OCI-LY7 (cell line): ENCODE measurements at places on chromosomes 11 and 22.

- no peak for DNase-seq
Observed at GRCh38 chr11:116742104-116742503, 30.7 kb downstream of the BUD13 start.

GRCh38 chr11:34006876-34007275, 44.7 kb upstream of the CAPRIN1 start:
- DNase-seq, result no peak

DNA sequence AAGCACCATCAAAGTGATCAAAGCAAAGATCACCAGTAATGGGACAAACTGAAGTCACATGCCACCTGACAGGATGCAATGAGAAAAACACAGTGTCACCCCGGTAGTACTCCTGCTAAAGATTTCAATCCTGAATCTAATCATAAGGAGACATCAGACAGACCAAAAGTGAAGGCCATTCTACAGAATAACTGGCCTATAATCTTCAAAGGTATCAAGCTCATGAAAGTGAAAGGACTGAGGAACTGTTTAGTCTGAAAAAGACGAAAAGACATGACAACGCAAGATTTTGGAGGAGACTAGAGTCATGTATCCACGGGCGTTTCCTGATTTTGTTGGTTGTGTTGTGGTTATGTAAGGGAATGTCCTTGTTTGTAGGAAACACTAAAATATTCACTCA, 42.4 kb upstream of the TSKU start:
- no peak for DNase-seq

- DNase-seq, result no peak
Observed at GRCh38 chr11:111918390-111919256, at the start of gene C11orf52. C11orf52 (plus strand) TSS chr11:111918913; CDS start chr11:111918973, 60 bp downstream.

GRCh38 chr11:74714904-74715303, 16.3 kb downstream of the CHRDL2 start:
- DNase-seq, result no peak

- DNase-seq, result no peak
Observed at GRCh38 chr11:65649656-65650546, 12.0 kb downstream of the SIPA1 start.

- no peak for DNase-seq
Observed at GRCh38 chr11:121132211-121132976, 31.4 kb downstream of the TECTA start.

- no peak for DNase-seq
Observed at GRCh38 chr11:118628031-118628430, 20.6 kb downstream of the PHLDB1 start.

GRCh38 chr11:64438986-64439771, 80.2 kb downstream of the RPS6KA4 start:
- DNase-seq, result no peak

DNA sequence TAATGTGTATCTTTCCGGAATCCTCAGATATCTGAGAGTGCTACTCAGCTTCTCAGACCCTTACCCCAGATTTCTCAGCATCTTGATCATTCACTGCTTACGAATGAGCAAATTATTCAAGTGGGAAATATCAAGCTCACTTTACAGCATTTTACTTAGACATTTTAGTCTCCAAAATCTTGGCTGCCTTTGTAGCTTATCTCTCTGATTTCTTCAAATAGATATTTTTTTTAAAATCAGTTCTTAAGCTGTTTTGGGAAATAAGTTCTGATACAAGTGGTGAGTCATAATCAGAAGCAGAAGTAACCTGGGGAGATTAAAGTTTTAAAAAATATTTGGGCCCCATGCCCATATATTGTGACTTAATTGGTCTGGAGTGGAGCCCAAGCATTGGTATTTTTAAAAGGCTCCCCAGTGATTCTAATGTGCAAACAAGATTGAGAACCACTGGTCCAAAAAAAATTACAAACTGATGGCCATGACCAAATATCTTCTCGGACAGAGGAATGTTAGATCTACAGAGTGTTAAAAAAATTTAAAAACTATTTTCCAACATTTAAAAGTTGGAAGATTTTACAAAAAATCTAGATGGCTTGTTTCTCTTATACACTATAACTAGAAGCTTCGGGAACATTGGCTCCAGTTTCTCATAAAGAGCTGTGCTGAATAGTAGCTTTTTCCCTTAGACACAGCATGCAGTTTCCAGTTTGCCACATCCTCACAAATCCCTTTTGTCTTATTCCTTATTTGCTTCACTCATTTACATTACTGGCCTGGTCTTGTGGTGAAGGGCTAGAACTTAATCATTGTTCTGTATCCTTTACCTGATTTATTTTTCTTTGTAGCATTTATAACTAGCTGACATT, 87.8 kb upstream of the BMAL1 start:
- DNase-seq, result no peak

DNA sequence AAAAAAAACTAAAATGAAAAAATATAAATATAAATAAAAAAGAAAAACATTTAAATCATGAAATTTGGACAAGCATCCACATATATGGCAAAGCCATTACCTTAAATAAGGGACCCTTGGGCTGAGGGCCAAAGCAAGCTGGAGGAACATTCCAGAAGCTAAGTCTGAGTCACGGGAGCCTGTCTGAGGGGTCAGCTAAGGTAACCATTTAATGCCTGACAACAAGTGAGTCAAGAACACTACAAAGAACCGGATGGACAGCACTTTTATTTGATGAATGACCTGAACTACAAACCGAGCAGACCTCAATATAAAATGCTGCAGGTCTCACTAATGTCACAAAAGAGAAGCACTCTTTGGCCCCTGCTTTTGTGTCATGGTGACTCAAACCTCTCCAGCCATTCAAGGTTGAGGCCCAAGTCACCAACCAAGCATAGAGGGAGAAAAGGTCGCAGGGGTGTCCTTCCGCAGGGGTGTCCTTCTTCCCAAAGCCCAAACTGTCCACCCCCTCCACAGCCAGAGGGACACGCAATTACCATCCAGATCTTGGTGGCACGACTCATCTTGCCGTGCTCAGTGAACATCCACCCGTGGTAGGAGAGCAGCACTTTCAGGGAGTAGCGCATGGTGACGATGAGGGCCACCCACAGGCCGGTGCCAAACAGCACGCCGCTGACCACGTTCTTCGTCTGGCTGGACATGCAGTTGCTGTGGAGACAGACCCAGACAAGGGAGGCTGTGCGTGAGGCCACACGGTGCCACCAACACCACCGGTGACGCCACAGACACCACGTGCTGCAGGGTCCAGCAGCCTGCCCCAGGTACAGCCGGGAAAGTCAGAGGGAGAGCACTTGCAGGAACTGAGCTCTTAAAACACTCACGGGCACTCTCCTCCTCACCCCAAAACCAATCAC, 34.5 kb downstream of the CPT1A start:
- DNase-seq, result no peak

- peak; percentile 77 for DNase-seq
Observed at GRCh38 chr22:46366801-46367706, 31.5 kb downstream of the TRMU start.

DNA sequence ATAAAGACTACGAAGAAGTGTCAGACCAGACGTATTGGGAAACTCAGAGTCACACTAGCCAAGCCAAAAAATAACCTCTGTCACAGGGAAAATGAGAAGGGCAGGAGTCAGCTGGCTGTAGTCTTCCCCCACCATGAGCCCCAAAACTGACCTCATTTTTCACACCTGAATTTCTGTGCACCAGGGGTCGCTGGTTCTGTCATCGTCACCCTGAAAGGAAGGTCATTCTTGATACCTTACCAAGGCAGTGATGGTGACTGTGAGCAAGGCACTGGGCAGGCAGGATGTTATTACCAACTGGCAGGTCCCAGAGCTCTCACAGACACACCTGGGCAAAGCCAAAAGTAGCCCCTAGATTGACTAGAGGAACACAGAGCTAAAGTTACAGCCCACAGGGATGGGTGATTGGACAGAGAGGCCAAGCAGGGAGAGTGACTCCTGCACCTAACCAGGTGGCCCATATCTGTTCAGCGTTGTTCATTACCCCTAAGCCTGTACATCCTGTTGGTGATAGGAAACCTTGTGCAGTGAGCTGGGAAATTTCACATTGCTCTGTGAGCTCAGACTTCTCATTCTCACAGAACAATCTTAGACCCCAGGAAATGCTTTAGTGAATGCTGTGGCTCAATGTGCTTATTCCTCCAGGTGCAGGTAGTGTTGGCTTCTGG, 32.3 kb upstream of the OR56A1 start:
- DNase-seq, result peak; percentile 58

DNA sequence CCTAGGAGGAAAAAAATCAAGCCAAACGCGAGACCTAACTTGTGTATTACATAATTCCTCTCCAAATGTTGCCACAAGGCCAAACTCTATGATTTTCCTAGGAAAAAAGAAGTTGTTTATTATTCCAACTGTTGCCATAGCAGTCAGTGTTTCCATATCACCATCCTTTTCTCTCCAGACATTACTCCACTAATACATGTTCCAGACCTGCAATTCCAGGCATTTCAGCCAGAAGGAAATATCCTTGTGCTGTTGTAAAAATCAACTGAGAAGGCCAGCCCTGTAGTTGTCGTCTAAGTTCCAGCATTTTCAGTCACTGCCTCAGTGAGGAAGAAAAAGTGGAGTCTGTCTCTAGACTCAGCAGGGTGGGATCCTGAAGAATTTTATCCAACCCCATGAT, 33.1 kb upstream of the PAMR1 start:
- DNase-seq, result no peak

DNA sequence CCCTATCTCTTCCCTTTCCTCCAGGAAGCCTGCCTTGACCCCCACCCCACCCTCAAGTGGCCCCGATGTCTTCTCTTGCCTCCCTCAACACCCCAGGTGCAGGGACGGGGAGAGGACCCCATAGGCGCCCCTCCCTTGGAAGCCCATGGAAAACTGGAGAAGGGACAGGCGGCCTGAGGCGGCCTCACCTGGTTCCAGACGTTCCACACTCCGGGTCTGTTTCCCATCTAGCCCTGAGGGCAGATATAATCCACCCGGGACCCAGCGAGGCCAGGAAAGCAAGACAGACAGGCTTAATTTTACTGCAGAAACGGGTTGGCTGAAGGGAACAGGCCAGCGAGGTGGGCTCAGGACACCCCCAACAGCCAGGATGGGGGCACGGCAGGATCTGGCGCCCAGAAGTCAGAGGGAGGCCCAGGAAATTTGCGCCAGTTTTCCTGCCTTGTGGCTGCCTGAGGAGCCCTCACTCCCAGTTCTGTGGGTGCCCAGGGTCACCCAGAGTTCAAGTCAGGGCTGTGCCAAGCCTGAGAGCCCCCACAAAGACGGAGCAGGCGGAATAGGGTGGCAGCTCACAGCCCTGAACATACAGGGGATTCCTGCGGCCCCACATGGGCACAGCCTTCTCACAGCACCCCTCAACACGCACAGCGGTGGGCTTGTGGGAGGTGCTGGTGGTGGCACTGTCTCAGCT, 3.0 kb upstream of the SIGIRR start:
- DNase-seq, result no peak

DNA sequence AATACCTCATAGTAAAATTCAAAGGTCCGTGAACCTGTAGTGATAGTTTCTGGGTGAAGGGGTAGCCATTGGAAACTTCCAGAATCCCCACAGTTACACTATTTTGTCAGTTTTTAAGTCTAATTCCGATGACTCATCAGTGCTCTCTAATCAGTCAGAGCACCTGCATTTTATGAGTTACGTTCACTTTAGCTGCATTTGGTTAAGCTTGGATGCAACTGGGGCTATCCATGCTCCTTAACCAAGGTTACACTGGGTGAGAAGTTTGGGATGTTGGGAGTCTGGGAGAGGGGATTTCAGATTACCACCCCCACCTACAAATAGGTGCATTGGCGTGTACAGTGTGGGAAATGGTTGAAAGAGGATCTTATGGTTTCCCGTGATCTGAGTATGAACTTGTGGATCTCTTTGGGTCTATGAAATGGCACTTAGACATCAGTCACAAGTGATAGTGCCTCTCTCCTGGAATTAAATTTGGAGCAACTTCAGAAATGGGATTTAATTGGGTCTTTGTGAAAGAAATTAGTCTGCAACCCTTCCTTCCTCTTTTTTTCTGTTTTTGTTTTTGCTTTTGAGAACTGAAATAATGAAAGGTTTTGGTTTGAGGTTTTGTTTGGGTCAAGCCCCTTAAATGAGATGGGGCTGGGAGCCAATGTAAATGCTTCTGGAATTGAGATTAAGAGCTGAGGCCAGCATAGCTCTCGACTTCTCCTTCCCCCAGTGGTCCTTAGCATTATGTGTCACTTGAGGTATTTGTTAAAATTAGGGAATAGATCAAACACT, 31.5 kb downstream of the EHF start:
- DNase-seq, result no peak

GRCh38 chr22:22811016-22812009, 76.3 kb upstream of the IGLL5 start:
- peak; percentile 60 for DNase-seq

DNA sequence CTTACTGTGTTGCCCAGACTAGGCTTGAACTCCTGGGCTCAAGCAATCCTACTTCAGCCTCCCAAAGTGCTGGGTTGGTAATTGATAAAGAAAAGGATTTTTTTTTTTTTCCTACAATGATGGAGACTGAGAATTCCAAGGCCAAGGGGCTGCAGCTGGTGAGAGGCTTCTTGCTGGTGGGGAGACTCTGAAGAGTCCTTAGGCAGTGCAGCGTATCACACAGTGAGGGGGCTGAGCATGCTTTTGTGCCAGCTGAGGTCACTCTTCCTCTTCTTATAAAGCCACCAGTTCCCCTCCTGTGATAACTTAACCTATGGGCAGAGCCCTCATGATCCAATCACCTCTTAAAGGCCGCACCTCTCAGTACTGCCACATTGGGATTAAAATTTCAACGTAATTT, 28.2 kb upstream of the CCDC81 start:
- no peak for DNase-seq

- peak; percentile 52 for DNase-seq
Observed at GRCh38 chr22:19121631-19122142, 525 bp downstream of the DGCR2 start.

DNA sequence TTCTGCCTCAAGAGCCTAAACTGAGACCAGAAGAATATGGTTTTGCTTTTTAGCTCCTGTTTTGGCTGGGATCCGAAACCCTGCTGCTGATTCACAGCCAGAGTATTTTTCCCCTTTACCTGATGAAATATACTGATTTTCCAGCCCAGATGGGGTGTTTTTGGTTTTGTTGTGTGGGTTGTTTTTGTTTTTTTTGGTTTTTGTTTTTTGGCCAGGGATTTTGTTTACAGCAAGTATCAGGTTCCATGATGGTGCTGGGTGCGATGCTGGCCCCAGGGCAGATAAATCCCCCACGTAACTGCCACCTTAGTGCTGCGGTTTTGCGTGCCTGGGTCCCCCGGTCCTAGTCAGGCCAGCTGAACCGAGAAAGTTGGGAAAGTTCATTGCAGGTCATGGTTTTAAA, 103.7 kb downstream of the ZBTB16 start:
- no peak for DNase-seq

- DNase-seq, result no peak
Observed at GRCh38 chr11:64268025-64268892, 16.2 kb downstream of the BAD start.

DNA sequence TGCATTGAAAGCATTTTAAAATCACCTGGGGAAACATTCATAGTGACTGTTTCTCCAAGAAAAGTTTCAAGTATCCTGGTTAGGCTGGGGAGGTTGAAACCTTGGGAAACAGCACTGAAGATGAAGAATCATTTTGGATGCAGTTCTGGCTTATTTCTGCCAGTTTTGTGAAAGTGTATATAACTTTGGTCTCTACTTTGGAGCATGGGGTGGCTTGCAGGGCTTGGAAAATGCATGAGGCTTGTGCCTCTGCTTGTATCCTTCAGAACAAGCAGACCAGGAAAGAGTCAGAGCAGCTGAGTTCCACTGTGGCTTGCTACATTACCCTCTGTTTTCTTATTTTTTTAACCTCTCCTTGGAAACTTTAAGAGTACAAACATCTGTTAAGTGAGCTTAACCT, 19.5 kb downstream of the SLC5A12 start:
- no peak for DNase-seq
